ENCODE measurements at places on chromosomes 7 and 10.

DNA sequence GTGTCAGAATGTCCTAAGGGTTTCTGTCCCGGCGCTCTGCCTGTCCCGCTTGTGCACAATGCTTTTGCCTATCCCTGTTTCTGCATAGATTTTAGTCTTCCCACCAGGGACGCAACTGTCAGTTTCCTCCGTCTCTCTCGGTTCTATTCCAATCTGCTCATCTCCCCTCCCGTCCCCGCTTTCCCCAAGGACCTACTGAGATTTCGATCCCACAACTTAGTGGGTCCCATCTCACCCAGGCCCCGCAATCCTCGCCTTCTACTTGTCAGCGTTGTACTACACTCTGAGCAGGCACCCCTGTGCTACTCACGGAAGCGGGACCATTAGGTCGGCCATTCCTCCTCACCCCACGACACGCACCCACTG is 519 bp upstream of the ZNF655 start:
- DNase-seq, result no peak

- DNase-seq, result no peak
Observed at GRCh38 chr10:12922117-12922900, 79.2 kb downstream of the CCDC3 start.

DNA sequence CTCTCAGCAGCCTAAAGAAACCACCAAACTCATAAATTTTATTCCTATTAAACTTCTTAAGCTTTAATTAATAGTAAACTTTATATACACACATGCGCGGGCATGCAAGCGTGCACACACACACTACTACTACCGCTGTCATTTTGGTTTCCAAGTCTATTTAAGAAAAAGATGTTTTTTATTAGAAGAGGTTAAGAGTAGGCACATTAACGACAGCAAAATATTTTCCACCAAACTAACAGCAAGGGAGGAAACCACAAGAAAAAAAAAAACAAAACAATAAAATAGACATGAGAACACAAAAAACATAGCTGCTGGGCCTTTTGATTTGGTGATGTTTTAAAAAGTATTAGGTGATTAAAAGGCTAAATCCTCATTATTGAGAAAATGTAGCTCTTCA is 28.6 kb downstream of the RTKN2 start:
- no peak for DNase-seq

- peak; percentile 48 for DNase-seq
Observed at GRCh38 chr7:91784469-91784868, 96.0 kb downstream of the MTERF1 start.

- no peak for DNase-seq
Observed at GRCh38 chr10:29917311-29917710, 142.1 kb downstream of the JCAD start.

DNA sequence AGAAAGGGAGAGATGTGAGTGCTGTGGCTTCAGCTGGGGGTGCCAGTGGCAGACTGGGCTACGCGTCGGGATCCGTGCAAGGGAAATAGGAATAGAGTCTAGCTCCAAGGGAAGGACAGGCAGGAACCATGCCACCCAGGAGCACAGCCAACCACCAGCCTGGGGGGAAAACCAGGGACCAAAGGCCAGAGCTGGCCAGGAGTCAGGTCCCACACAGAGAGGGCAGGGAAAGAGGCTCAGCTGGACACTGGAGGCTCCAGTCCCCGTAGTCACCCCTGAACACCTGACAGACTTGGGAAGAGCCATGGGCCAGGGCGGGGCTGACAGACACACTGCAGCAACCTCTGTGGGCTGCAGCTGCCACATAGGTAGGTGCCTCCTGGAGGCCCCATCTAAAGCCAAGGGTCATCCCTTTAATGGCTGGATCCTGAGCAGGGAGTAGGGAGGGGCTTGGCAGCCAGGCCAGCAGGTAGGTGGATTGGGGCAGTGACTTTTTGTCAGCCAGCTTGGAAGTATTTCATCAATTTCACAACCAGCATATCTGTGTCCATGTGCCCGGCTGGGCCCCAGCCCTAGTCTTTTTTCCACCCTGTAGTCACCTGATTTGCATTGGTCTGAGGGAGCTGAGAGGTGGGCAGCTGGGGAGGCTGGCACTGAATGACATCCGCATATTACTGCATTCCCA is 163.2 kb downstream of the SH2D4B start:
- DNase-seq, result no peak

DNA sequence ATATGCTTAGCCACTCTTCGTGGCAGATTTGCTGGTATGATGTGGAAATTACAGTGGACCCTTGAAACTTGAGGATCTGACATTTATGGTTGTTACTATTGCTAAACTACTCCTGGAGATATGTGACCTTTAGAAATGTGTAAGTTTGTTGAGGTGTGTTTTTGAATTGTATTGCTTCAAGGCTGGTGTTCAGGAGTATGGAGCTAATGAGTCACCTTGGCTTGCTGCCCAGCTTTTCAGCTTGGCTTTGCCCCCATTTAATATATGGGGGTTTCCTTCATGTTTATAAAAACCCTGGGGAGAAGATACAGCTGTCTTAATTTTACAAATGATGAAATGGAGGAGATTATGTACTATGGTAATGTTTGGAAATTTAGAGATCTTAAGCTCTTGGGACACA is 11.6 kb downstream of the HBP1 start:
- no peak for DNase-seq

DNA sequence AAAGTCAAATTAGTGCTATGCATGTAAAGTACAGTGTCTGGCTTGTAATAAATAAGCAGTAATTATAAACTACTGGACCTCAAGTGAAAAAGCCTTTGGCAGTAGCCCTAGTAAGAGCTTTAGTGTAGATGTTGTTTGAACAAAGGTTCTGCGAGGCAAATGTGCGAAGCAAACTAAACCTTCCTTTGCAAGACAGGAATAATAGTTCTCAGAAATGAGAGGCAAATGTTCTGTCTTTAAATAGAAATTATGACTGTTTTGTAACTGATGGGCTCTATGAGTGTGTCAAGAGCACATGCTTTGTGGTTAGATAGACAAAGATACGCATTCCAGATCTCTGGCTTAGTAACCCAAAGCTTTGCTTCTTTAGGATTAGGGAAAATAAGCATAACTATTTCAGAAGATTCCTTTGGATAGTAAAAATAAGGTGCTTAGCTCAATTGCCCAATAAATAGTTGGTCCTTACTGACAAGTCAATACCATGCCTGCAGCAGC is 169.2 kb upstream of the CDC14C start:
- DNase-seq, result no peak

DNA sequence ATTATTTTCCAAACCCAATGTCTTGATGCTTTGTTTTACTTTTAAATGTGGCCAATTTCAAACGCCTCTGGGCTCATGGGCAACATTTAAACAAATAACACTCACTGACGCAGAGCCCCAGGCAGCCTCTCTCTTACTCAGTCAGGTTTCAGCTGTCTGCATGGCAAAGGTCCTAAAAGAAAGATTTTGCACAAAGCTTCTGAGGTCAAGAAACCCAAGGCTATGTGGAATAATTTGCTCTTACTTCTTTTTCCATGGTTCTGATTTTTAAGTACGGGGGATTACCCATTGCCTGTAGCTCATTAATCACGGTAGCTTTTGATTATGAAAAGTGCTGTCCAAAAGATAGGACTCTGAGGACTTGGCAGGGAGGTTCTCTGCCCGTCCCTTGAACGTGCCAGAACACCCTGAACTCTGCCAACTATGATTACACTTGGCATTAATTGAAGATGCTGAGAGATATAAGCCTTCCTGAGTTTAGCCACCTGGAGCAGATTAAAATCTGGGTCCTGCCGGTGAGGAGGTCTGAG is 14.1 kb upstream of the MSRB2 start:
- DNase-seq, result no peak

- DNase-seq, result no peak
Observed at GRCh38 chr10:633279-634245, 55.9 kb downstream of the DIP2C start.

DNA sequence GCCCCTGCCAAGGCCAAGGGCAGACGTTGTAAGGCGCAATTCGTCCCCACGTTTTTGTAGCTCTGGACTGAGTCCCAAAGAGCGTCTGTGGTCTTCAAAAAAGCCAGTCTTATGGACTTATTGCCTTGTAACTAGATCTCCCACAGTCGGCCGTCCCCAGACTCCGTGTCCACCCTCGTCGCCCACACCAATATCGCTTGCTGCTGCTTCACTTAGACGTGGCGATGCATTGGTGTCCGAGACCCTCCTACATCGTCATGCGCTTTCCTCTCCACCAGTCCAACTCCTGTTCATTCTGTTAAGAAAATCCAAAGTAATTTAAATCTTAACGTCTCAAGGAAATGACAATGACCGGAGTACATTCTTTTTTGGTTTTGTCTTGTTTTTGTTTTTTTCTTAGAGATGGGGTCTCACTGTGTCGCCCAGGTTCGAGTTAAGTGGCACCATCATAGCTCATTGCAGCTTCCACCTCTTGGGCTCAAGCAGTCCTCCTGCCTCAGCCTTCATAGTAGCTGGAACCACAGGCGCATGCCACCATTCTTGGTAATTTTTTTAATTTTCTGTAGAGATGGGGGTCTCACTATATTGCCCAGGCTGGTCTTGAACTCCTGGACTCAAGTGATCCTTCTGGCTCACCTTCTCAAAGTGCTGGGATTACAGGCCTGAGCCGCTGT is 851 bp downstream of the KIFBP start:
- DNase-seq, result peak; percentile 52

DNA sequence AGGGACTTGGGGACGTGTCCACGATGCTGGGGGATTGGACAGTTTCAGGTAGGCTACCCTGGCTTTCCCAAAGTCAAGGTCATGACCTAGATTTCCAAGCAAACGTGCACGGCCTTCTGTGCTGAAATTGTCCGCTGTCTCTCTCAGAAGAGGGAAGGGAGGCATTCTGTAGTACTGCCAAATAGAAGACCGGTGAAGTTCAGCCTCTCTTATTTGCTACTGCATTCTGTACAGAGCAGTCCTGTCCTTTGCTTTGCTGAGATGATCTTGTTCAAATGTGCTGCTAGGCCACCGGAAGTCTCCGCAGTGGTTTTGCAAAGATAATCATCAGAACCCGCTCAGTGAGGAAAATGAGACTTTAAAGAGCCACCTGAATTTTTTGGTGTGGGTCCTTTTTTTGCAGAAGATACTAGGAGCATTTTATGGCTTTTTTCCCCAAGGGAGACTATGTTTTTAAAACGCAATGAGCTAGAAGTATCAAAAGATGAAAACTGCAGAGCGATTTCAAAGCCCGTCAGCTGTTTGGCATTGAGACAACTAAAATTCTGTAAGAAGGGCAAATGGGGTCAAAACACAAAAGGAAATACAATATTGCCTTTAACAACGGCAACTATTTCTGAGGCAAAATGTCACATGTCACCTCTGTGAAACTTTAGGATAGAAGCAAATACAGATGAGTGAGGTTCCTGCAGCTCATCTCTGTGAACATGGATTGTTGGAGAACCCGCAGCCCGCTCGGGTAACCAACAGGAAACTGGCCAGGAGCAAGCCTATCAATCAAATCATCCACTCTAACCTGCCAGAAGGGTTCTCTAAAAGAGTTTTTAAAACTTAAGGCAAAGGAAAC is 1.3 kb upstream of the NMT2 start:
- no peak for DNase-seq

DNA sequence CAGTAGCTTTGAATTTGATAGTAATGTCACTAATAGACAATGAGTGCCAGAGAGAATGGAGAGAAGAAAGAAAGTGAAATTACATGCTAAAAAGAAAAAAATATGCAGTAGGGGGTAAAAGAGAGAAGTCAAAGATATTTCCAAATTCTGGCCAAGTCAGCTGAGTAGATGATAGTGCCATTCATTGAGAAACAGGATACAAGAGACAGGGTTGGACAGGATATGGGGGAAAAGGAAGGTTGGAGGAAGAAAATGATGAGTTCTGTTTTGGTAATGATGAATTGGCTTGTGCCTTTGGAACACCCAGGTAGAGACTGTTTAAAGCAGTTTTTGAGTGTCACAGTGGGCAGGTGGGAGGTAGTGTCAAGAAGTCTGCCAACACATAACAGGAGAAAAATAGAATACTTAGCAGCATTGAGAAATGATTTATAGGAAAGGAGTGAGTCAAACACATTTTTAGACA is 78.3 kb downstream of the LRRC17 start:
- no peak for DNase-seq

DNA sequence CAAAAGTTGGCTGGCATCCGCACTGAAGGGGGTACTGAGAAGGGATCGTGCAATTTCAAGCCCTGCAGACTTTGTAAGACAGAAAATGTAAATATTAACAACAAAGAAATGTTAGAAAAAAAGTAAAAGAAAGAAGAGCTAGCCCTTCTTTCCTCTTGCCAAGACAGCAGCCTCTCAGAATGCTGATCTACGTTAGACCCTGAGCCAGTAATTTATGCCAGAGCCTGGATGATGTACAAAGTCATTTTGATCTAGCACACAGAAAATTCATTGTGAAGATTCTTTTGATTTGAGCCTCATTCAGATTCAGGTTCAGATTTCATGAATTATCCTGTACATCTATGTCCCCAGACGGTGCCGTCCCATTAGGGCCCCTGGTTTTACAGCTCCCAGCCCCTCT is 105.2 kb downstream of the PRKCQ start:
- no peak for DNase-seq

- DNase-seq, result no peak
Observed at GRCh38 chr7:87877366-87878040, 1.2 kb downstream of the DBF4 start.

DNA sequence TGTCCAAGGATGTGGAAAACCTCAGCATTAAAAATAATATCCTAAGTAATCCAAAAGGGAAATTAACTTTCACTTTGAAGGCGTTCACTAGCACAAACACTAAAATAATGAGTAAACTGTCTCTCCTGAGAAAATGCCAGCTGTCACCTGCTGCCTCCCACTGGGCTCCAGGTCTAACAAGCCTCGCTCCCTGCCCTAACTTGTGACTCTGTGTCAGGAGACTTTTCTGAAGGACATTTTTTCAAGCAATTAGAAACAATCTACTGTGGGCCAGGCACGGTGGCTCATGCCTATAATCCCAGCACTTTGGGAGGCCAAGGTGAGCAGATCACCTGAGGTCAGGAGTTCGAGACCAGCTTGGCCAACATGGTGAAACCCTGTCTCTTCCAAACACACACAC is 72.8 kb upstream of the GLCCI1 start:
- no peak for DNase-seq

DNA sequence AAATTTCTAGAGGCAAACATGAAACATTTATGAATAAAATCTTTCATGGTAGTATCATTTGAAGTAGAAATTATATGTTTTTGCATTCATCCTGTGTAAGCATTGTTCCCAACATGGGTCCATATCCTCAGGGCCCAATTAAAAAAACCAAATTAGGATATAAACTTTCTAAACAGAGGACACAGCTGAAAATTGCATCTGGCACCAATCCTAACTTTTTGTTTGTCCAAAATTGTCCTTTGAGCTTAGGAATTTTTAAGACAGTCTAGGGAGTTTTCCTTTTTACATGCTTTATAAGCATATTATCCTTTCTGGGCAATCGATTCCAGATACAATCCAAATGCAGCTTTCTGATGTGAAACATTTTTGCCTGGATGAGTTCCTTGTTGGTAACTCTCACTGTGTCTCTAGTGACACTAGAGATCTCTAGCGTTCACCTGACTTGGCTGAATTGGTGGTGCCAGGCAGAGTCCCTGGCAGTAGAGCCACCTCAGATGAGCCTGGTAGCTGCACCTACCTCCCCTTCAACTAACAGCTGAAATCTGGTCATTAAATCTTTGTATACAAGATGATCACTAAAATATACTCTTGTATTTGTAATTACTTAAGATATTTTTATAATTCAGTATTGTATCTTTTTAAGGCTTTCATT is 137.6 kb upstream of the SAMD8 start:
- no peak for DNase-seq

All from NCI-H82 (cell line).